Stimulated activated CD4-positive, alpha-beta T cell treated with anti-CD3 and anti-CD28 coated beads, Interleukin-1b, Interleukin-23, amount 100 ng/mL, for 24 hours (primary cell): ENCODE measurements at places on chromosomes 16 and 17.

DNA sequence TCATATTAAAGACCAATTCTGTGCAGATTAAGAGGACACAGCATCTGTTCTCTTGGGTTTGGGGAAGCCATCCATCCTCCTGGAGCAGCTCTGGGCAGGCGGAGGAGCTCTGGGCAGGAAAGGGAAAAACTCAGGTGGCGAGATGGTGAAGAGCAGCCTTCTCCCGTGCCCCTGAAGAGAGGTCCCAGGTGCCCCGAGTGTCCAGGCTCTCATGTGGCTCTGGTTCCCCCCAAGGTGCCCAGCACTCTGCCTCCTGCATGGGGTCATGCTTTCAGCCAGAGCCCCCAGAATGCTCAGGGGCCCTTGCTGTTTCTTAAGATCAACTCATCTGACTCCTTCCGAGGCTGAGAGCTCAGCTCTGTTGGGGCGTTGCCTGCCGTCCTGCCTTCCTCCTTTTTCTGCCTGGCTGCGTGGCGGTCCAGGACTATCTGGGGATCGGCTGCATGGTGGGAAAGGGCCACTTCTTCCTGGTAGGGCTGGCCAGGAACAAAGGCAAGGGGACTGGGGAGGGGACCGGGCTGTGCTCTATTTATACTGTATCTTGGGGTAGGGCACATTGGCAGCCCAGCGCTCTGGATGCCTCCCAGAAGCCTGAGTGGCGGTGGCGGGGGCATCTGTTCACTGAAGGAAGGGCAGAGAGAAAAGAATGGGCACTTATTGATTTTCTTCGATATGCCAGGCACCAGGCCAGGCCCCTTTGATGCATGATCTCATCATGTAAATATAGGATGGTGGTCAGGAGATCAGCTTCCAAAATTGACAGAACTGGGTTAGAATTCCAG lies 103.2 kb upstream of the SDK2 start:
- no peak for DNase-seq

- DNase-seq = no peak
Measured at GRCh38 chr16:67781565-67781921, 24.8 kb downstream of the RANBP10 start.

DNA sequence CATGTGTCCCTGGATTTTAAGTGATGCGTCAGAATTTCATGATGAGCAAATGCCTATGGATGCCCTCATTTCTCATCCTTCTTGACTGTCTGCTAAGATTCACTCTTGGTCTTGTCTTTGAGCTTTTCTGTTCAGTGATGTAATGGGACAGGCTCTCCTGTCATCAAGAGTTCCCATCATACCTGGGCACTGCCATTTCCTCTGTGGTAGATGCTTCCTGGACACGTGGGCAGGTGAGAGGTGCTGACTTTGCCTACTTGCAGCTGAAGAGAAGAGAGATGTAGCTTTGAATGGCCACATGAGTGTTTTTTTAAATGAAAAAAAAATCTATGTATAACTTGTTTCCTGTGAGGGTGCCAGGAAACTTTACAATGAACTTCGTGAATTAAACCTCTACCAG lies 557.7 kb downstream of the MAF start:
- no peak for DNase-seq

- DNase-seq = peak; percentile 48
Measured at GRCh38 chr16:56610017-56610608, 1.7 kb downstream of the MT2A start.

DNA sequence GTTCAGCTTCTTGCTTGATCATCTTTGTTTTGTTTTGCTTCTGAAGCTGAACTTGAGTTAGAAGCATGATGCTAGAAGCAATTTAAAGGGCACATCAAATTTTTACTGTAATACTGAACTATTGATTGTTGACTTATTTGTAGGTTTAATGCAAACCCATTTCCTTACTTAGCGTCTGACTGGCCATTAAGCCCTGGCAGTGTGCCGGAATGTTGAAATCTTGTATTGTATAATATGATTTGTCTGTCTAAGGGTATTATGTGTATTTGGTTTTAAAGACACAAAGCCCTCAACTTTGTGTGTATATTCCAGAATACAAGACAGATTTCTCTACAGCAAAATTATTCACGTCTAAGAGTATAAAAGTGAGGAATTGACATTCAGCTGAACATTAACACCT lies 39.7 kb downstream of the NUP93 start:
- DNase-seq = no peak

GRCh38 chr16:1027501-1027815 lies 45.1 kb upstream of the SSTR5 start:
- DNase-seq = no peak

- no peak for DNase-seq
Measured at GRCh38 chr17:79986411-79987186, 49.1 kb downstream of the TBC1D16 start.

DNA sequence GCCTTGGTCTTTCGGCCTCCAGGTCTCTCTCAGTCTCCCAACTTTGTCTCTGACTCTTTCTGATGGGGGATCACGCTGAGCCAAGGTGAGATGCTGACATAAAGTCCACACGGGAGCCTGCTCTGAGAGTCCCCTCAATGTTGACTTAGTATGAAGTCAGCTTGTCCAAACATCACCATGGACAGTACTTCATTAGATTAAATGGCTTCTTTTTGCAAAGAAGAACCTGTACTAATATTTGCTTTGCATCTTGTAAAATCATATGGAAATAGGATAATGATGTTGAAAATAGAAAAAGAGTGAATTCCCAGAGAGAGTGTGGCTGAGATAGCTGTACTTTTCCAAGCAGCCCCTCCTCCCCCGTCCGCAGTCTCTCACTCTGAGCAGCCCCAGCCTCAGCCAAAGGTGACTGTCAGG lies 56.7 kb upstream of the SIAH1 start:
- DNase-seq = no peak

DNA sequence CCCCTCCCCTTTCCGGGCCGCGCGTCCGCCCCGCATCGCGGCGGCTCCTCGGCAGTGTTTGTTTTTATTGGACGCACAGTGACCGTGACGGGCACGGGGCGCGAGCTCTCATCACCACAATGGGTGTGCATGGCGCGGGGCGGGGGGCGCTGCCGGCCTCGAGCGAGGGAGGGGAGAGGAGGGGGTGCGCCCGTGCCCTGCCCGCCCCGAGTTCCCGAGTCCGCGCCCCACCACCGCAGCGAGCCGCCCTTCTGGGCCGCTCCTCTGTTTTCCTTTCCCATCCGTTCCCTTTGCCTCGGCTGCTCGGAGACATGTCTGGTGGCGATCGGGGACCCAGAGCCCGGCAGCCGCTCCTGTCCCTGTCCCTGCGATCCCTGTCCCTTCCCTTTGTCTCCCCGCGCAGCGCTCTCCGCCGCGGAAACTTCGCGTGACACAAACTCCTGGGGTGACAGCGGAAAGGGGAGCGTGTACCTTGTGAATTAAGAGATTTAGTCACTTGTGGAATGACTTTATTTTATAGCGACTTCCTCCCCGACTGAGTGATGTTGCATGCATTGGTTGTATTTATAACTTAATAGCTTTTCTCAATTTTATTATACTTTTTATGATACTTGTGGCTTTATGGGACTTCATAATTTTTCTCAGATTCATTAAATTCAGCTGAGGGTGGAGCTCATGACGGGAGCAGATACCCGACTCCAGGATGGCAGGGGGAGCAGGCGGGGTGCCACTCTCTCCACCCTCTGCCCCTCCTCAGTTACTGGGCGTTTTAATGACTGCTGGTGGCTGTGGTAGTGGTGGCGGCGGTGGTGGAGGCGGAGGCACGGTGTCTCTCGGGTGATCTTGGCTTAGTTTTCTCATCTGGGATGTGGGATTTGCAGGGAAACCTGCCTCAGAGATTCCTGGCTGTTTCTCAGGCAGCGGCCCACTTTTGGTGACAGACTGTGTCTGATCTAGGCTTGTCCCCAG lies 40.8 kb downstream of the MRM1 start:
- DNase-seq = no peak

GRCh38 chr17:56499799-56500388 lies 93.6 kb upstream of the NOG start:
- no peak for DNase-seq

DNA sequence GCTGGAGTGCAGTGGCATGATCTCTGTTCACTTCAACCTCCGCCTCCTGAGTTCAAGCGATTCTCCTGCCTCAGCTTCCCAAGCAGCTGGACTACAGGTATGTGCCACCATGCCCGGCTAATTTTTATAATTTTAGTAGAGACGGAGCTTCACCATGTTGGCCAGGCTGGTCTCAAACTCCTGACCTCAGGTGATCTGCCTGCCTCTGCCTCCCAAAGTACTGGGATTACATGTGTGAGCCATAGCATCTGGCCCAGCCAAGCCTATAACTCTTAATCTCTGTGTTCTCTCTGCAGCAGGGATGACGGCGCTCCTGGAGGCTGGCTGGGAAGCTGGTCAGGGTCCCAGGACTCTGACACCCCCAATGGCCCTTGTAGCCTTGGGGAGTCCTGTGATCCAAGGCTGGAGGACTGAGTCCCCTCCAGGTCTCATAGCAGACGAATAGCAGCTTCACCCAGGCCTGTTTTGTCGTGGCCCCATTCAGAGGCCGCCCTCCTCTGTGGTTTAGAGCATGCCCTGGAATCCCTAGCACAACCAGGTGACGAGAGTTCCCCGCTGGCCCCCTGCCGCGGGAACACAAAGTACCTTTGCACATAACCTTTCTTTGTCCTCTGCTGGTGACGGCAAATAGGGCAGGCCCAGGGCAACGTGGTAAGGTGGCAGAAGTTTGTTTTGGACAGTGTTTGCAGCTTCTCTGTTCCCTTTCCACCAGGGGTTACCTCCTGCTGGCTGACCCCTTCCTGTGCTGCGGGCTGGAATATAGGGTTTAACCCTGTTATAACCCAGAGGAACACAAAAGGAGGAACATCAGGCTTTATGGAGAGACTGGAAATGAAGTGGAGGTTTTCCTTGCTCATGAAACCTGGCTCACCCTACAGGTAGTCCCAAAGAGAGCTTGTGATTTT lies 43.0 kb upstream of the TOB1 start:
- DNase-seq = no peak
